ENCODE measurements at places on chromosomes 6 and 20.

DNA sequence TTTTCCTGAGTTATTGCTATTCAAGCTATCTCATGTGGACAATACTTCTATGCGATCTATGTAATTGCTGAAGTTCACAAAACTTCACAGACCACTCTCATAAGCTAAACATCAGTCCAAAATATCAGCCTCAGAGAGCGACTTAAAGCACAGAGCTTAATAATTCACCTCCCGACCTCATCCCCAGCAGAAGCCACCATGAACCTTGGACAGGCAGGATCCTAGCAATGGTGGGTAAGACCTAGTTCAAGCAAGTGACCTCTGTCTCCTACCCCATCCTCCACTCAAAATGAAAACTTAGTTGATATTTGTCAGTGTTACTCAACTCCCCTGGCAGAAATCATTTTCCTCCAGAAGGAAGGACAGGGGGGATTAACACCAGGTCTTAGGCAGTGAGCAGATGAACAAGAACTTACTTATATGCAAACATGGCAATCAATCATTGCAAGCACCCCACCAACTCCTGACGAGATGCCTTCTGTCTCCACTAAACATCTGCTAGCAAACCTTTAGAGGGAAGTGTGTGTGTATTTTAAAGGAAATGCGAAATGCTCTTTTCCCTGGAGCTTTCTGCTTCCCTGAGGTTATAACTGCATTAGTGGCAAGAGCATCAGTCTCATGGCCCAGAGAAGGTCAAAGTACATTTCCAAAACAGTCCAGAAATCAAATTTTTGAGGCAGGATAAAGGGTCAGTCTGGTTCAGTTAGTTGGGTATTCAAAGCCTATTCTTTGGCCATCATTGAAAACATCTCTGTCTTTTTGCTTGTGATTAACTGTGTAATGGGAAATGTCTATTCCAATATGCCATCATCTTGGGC, 90.0 kb downstream of the SLC22A23 start:
- DNase-seq = peak; percentile 43

- no peak for DNase-seq
Measured at GRCh38 chr20:10848810-10849370, 175.1 kb upstream of the JAG1 start.

- no peak for DNase-seq
Measured at GRCh38 chr20:8527998-8528723, 396.1 kb downstream of the PLCB1 start.

- DNase-seq = no peak
Measured at GRCh38 chr6:64712606-64713005, 994.4 kb downstream of the EYS start.

GRCh38 chr20:11445161-11445560, 472.5 kb upstream of the BTBD3 start:
- DNase-seq = no peak

DNA sequence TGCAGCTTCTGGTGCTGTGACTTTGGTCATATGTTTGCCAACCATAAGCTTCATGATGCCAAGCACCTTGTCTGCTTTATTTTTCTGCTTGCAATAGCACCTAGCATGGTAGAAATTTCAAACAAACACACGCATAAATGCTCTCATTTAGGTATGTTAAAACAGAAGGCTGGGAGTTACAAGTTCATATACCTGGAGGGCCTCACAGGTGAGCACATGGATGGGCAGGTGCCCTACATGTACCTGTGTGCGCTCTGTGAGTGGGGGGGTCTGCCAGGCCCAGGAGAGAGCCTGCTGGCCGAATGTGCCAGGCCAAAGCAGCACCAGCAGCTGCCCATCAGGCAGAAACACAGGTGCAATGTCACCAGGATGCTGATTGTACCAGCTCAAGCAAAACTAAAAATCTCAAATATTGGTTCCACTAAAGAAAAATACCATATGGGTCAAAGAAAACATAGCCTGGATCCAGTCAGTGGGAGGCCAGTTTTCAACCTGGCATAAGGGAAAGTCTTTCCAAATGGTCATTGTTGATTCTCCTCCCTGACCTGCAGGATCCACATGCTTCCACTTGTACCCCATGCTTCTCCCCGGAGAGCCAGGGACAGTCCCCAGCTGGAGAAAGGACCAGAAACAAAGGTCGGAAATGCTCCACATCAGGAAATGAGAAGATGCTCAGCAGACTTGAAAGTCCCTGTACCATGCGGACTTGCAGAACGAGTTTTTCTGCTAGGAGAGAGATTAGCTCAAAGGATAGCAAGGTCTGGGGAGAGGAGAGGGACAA, 7.2 kb upstream of the PFDN4 start:
- DNase-seq = no peak

GRCh38 chr6:23568292-23568691, 557.7 kb upstream of the NRSN1 start:
- no peak for DNase-seq

DNA sequence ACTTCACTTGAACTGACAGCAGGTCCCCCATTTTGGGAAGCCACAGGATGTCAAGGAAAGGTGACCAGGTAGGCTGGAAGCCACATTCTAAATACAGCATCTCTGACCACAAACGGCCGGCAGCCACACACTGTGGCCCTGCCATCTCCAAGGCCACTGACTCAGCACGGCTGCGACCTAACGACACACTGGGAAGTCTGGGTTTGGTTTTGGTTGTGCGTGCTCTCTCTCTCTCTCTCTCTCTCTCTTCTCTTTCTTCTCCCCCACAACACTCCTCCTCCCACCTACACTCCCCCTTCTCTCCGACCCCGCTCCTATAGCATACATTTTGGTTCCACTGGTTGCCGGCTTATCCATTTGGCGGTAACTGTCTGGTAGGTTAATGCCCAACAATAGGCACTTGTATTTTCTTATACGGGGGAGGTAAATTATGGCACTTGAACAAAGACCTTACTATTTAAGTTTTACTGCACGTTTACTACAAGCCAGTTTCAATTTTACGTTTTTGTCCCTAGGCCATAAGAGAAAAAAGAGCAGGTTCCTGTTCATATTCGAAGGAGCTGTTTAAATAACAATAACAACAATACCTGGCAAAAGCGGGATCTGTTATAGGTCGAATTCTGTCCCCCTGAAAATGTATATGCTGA, 103.6 kb downstream of the GMDS start:
- DNase-seq = no peak

GRCh38 chr6:1081551-1082284, 230.2 kb upstream of the FOXQ1 start:
- no peak for DNase-seq

- no peak for DNase-seq
Measured at GRCh38 chr6:149855040-149855654, 9.0 kb downstream of the LRP11 start.

DNA sequence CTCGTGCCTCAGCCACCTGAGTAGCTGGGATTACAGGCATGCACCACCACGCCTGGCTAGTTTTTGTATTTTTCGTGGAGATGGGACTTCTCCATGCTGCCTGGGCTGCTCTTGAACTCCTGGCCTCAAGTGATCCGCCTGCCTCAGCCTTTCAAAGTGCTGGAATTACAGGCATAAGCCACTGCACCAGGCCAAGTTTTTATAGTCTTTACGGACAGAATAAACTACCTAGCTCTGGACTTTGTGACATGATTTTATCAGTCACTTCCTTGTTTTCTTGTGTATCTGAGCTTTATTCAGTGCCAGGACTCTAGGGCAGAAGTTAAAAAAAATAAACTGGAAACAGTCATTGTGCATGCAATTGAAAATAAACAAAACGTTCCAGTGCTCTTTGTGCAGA, 46.7 kb upstream of the RALGAPA2 start:
- no peak for DNase-seq

DNA sequence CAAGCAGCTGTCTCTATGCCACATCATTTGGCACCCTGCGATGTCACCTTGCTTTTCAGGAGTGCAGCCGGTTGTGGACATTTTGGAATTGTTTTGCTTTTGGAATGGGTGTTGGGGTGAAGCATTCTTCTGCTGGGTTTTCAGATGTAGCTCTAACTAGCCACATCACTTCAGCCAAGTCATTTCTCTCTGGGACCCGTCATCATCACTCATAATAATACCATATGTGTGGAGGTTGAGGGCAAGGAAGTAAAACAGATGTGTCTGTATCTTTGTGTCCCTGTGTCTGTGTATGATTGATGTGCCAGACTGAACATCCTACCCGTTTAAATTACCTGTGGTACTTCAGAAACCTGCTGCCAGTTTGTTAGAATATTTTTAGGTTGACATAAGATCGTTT, 49.5 kb upstream of the TULP4 start:
- no peak for DNase-seq

DNA sequence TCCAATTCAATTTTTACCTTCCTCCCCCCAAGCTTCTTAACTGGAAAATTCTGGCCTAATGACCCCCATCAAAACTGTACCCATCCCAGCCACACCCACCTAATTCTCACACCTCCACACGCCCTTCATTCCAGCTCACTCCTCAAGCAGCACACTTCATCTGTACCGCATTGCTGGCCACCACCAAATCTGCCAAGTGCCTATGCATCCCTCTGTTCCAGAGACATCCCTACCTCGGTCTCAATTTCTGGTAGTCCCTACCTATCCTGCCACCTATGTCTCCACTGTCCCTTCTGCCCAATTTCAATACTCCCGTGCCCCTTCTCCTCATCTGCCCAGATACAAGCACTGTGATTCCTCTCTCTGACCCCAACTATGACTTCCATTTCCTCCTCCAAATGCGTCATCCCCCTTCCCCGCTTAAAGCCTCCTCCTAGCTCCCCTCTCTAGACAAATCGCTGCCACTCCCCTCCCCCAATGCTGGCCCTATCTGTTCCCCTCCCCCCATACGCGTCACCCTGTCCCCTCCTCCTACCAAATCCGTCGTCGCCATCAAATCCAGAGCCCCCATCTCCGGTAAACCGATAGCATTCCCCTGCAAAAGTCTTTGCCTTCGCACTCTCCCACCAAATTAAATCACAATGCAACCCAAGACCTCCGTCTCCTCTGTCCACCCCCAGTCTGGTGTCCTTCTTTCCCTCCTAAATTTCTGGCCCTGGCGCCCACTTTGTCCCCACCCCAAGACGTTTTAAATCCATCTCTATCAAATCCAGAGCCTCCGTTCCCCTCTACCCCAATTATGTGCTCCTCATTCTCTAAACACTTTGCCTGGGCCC, 1.2 kb downstream of the MTCH1 start:
- DNase-seq = no peak

- DNase-seq = no peak
Measured at GRCh38 chr6:129342243-129342642, 367.7 kb downstream of the ARHGAP18 start.

- no peak for DNase-seq
Measured at GRCh38 chr20:50743087-50743486, 11.7 kb downstream of the PARD6B start.

- DNase-seq = no peak
Measured at GRCh38 chr20:36601540-36601939, 4.0 kb upstream of the RAB5IF start.

- DNase-seq = no peak
Measured at GRCh38 chr6:32411566-32412327, 4.8 kb upstream of the BTNL2 start.

GRCh38 chr6:45714741-45715507, 300.7 kb downstream of the CLIC5 start:
- DNase-seq = no peak

DNA sequence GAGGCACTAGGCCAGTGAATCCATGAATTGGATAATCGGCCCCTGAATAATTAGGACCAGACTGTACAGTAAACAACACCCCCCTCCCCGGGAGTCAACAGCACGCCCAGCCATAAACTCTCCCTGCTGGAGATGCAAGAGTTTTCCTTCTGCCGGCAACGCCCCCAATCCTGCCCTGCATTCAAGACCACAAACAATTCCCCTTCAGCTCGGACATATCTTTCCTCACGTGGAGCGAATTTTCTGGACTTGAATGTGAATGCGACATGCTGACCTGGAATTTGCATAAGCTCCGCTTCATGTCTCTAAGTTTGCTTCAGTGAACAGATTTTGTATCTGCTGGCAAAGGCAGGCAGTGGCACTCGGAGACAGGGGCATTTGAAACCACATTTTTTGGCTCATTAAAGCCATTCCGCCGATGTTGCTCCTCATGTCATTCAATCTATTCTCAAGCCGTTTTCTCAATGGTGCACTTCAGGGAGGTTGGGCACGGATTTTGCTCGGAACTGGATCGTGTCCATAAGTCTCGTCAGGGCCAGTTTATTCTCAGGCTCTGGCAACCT, 38.0 kb upstream of the GMPR start:
- no peak for DNase-seq

DNA sequence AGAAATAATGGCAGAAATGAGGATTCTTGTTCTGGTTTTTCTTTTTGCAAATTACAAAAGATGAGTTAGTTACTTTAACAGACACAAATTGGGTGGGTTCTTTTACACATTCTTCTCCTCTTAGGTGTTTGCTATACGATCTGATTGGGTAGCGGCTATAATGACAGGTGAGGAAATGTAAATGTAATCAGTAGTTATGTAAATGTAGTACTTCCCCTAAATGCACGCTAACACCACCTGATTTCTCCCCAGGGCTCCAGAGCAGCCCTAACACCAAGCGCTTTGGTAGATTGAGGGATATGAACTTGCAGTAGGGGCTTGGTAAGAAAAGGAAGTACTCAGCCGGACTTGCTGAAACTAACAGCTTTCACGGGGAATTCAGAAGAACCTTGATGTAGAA, 499.4 kb upstream of the NOX3 start:
- no peak for DNase-seq

GRCh38 chr6:135093578-135093977, 39.0 kb upstream of the HBS1L start:
- no peak for DNase-seq

DNA sequence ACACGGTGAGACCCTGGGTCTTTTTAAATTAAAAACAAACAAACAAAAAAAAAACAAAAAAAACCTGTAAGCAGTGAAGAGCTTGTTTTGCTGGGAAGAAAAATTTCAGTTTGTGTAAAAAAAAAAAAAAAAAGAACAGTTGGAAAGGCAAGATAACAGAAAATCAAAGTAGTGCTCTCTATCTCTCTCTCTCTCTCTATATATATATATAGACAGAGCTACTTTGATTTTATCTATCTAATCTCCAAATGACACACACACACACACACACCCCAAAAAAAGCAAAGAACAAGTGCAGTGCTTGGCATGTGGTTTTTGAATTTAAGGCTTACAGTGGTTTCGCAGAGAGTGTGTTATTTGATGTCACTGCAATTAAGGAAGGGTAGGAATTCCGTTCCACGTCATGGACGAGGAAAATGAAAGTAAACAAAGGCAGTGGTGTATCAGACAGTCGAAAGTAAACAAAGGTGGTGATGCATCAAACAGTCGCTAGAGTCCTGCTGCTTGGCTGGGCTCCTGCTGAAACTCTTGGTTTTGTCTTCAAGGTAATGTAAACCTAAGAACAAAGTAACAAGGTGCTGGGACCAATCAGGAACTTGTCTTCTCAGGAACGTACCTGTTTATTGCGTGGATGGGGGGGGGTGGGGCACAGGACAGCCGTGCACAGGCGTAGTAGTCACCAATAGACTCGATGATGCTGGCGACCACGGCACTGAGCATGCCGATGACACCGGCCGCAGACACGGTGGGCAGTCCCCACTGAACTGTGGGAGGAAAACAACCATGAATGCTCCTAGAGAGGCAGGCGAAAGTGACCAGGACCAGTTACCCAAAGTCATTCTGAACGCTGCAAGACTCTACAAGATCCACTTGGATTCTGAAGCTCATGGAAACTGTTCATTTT, 131.8 kb downstream of the SLC23A2 start:
- DNase-seq = no peak

GRCh38 chr20:22821081-22821727, 213.9 kb upstream of the SSTR4 start:
- no peak for DNase-seq

GRCh38 chr6:137571854-137572253, 77.7 kb upstream of the OLIG3 start:
- no peak for DNase-seq

- DNase-seq = no peak
Measured at GRCh38 chr6:35165630-35166071, 24.5 kb upstream of the TCP11 start.

GRCh38 chr6:4905826-4906225, 98.0 kb downstream of the RPP40 start:
- DNase-seq = no peak

Data from NCI-H524 treated with DMSO at 0.1 percent for 48 hours (cell line).